Renal cortex interstitium (tissue), 15 donors: ENCODE measurements at places on chromosomes 2 and 18.

DNA sequence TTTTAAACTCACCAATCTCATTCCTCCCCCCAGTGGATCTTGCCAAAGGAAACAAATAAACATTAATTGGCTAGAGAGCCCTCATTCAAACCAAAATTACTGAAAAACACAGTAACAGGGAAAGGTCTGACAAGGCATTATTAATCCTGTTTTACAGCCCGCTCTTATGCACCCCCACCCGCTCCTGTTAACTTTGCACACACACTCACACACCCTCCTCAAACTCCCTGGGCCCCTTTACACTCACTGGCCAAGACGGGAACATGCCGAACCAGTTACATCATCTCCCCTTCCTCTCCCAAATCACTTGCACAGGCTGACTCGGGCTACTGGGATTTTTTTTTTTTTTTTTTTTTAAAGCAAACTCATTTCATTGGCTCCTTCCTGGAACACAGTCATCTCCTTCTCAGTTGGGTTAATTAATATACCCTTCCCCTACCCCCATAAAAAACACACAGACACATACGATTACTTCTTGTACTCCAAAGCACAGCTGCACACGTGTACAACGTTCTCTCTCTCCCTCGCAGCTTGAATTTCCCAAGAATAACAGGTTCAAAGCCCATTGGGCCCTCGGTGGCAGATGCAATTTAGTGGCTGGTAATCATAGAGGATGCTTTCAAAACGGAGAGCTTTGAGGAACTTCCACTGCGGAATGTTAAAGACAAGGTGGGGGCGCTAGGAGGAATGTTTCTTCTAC is 31.8 kb downstream of the KLF7 start:
- DNase-seq = peak; percentile 68

GRCh38 chr2:25320077-25320476 is 21.6 kb downstream of the DNMT3A start:
- no peak for DNase-seq

DNA sequence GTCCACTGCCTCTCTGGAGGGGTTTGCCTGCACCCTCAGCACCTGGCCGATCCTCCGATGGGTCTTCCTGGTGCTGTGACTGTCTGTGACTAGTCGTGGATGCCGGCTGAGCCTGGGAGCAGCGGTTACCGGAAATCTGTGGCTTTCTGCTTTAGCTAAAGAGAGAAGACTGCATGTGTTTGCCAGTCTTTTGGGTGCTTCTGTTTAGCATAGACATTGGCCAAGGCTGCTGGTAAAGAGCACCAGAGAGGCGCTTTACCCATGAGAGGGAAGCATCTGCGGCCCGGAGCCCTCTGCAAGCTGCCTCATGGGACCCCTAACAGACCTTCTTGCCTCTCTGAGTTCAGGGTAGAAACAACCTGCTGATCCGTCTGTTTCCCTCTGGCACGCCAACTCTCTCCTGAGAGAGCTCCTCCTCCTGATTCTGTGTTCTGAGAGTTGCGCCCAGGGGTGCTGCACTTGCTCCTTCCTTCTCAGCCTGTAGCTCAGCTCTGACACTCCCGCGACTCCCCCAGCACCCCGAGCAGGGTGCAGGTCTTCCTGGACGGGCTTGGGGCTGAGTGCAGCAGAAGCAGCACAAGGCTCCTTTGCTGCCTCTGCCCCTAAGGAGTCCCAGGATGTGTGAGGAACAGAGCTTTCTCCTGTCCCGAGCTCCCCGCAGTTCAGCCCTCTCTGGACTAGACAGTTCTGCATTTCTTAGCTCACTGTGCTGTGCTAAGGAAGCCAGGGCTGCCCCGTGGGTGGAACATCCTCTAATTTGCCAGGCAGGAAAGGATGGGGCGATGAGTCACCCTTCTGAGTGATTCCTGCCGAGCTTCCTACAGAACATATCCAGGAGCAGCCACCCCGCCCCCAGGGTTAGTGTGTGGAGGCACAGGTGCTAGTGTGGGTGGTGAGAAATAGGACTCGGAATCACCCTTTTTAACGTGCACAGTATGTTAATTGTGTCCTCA is 203.2 kb downstream of the SH3RF3 start:
- DNase-seq = no peak

- DNase-seq = no peak
Observed at GRCh38 chr2:145324748-145325147, 804.8 kb upstream of the ZEB2 start.

- no peak for DNase-seq
Observed at GRCh38 chr2:100067784-100068183, 74.6 kb downstream of the AFF3 start.

DNA sequence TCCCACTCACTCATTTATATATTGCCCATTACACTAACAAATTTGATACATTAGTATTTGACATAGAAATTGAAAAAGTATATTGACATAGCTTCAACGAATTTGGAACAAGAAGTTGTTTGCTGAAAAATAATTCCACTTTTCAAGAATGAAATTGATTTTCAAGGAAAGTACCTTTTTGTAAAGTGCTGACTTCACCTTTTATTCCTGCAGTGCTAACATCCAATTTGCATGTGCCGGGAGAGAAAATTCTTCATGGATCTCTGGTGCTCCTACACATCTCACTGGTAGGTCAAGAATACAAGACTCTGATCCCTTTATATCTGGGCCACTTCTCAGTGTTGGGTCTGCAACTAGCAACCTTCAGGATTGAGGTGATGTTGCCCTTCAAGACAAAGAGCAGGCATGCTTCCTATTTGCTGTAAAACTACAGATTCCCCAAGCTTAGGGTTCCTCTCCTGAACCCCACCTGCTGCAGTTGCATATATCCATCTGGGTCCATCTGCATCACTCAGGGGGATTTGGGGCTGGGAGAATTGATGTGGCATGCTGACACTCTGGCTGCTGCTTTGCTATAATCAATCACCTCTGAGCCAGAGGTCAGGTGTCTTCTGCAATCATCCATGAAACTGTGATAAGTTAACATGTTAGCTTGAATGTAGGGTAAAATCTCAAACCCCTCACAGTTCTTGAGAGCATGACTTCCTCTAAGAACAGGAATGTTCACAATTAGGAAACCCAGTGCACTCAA is 108.4 kb upstream of the TTN start:
- no peak for DNase-seq

- DNase-seq = no peak
Observed at GRCh38 chr2:56117764-56118163, 66.0 kb upstream of the CCDC85A start.

DNA sequence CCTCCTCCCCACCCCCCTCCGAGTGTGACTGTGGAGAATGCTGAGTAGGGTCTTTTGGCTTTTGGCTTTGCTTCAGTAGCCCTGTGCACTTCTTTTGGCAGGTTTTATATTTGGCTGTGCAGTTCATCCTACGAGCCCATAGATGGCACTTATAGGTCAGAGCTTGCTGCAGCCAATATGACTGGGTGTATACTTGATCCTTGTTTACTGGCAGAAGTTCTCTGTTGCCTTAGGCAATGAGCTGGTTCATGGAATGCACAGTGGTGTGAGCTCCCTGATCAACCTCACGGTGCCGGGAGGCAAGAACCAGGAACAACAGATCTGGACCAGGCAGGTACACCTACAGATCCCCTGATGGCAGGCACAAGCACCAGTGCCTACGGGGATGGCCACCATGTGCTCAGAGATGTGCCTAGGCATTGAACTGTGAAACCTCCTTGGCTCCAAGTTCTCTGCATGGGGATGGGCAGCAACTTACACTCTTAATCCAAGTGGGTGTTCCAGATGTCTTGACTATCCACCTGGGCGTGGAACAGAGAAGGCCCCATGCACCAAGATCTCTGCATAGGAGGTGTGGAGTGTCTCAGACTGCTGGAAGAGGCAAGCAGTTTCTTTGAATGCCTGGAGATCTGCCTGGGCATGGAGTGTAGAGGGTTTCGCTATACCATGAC is 190.4 kb downstream of the KIAA1328 start:
- DNase-seq = no peak

GRCh38 chr2:1487758-1488157 is 74.5 kb downstream of the TPO start:
- DNase-seq = no peak

- no peak for DNase-seq
Observed at GRCh38 chr2:160332318-160332717, 132.2 kb upstream of the ITGB6 start.
